Nephron progenitor cell (in vitro differentiated cells): ENCODE measurements at places on chromosomes 4 and X.

DNA sequence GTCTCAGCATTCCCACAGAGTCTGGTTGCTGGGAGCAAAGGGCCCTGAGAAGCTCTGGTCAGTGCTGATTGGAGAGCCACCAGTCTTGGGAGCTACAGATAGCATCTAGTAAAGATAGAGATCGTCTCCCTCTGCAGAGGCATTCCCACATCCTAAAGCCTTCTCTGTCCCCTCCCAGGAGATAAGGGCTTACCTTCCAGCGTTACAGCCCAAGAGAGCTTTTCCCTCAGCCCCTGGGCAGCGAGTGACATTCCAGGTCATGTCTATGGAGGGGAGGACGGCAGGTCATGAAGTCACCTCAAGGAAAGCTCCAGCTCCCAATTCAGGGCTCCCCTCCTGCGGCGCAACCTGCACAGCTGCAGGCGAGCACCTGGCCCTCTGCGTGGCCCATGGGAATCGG, 29.9 kb downstream of the CLDN34 start:
- DNase-seq, result no peak

GRCh38 chr4:126992910-126993309, 639.8 kb upstream of the INTU start:
- DNase-seq, result no peak

DNA sequence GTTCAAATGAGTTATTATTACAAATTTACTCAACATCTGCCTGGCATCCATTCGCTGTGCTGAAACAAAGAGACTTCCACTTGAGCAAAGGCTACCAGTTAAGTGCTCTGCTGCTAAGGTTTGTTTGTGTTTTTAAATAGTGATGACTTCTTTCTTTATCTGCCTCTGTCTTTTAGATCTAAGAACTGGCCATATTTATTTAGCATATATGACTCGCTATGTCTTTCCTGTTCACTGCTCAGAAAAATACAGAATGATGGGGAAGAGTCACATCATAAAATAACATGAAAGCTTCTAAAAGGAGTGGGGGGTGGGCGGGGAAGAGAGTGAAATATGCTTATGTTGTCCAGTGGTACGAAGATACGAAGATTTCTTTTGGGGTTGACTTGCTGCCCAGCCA, 322.2 kb downstream of the GPAT3 start:
- DNase-seq, result no peak

GRCh38 chr4:145218251-145218650, 37.9 kb upstream of the OTUD4 start:
- no peak for DNase-seq

DNA sequence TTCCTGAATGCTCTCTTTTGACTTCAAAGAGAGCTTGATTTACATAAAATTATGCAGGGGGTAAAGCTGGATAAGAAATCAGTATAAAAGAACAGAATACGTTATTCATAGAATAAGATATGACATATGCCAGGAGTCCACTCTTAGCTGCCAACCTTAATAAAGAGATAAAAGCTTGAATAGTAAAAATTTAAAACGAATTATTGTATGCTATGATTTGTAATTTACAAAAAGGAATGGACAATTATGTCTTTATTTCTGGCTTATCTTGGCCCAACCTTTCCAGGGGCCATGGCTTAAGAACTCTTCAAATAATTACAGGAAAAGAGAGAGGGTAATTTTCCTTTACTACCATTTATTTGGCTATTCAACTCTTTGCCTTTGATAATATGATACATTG, 192.2 kb upstream of the ITM2A start:
- no peak for DNase-seq

DNA sequence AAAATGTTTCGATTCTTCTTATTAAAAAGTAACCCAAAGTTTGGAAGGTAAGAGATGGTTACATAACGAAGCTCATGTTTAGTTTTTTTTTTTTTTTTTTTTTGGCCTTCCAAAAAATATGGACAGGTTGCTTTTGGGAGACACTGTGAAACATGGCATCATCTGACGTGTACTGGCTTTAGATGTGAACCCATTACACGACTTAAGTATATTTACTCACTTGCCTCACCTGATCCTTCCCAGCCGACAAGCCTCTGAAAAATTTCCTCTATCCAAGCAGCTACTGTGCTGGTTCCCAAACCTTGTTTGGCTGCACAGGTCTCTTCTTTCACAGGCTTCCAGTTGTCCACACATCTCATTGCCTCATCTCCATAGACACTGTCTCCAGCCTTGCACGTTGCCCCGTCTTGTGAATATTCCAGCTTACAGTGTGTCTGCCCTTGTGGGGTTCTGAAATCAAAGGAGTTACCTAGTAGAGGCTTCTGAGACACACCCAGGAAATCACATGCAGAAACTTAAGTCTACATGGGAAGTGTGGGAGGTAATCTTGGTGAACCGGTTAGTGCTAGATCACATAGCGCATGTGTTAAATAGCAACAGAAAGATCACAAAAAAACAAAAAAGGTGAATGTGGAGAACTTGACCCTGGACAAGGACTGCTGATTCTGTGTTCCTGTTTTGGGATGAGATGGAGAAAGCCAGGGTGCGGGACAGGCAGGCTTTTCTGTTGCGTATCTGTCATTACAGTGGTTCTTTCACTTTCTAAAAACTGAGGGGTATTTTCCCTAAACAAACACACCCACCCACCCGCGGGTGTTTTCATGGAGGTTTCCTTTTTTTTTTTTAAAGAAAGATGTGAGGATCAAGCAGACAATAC, 328.6 kb downstream of the ARHGAP10 start:
- DNase-seq, result no peak

- DNase-seq, result peak; percentile 12
These were observed 120.4 kb upstream of the SLC34A2 start for GRCh38 chr4:25535278-25535677.

DNA sequence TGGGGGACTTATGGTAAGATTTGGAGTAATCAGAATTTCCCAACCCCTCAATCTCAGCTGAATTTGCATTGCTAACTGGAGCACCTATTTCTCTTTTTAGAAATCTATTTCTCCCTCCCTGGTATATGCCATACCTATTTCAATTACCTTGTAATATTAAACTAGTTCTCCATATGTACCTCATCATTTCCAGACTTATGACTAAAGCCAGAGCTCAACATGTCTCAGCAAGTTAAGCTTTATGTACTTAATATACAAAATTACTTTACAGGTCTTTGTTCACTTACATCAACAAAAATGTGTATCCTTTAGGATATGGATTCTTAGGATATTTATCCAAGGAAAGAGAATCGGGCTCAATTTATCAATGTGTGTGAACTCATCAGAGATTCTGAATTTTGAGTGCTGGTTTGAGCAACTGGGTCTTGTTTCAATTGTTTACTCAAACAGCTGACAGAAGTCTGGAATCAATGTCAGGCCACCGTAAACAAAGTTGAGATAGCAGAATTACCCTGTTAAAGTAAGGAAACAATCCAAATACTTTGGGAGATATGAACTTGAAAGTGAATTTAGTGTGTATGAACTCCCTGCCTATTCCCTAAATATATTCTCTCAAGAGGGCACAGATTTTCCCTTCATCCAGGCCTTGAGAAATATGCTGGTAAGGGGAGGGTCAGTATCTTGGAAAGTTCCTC, 199.6 kb downstream of the VEGFC start:
- no peak for DNase-seq

DNA sequence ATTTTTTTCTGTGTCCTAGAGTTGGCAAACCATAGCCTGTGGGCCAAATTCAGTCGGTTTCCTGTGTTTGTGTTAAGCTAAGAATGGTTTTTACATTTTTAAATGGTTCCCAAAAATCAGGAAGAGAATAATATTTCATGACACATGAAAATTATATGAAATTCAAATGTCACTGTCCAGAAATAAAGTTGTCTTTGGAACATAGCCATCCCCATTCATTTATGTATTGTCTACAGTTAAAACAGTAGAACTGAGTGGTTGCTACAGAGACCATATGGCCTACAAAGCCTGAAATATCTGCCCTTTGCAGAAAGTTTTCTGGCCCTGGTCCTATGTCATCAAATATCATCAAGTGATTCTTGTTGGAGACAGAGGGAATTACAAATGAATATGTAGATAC, 15.5 kb downstream of the FRMPD4 start:
- DNase-seq, result no peak

DNA sequence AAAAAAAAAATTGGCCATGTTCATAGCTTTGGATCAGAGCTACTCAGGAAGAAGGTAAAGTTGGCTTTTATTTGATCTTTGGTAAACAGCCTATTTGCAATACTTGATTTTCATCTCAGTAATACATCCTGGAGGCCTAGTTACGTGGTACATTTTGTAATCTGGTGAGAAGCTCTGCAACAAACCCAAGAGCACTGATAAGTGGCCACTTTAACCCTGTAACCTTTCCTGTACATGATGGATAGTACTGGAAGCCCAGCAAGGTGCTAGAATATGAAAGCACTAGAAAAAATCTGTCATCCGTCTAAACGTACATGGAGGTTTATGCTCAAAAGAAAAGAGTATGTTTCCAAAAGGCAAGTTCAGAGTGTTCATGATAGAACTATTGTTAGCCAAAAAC, 88.3 kb upstream of the BMP2K start:
- DNase-seq, result no peak

DNA sequence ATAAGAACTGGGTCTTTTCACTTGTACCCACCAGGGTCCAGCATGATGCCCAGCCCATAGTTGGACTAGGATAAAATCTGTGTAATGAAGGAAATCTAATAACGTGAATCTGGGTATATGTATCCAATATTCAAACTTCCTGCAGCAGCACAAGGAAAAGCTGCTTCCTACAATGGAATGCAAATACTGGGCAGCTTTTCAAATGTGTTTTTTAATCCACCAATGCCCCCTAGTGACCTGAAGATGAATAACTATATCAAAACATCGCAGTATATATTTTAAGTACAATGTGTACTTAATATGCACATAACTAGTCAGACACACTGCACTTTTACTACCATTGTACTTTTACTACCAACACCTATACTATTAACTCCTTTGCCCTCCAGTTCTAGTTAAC, 5.3 kb downstream of the APOO start:
- DNase-seq, result no peak

- DNase-seq, result peak; percentile 90
These were observed 95.8 kb downstream of the DHX15 start for GRCh38 chr4:24488399-24489164.

- DNase-seq, result no peak
These were observed 199.5 kb upstream of the IGFBP7 start for GRCh38 chr4:57309658-57310057.

DNA sequence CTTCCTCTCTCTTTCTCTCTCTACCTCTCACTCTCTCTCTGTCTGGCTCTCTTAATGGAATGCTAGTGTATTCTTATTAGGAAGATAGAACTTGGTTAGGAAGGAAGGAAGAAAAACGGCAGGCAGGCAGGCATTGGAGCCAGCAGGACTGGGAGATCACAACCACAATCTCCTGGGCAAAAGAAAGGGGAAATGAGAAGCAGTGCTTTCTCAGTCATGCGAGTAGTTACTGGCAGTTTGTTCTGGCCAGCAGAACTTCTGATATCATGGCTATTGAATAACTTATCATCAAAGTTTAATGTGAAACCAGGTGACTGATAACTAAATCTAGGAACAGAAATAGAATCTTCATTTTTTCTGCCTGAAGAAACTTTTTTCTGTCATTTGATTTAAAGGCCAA, 60.9 kb upstream of the PAGE1 start:
- no peak for DNase-seq

DNA sequence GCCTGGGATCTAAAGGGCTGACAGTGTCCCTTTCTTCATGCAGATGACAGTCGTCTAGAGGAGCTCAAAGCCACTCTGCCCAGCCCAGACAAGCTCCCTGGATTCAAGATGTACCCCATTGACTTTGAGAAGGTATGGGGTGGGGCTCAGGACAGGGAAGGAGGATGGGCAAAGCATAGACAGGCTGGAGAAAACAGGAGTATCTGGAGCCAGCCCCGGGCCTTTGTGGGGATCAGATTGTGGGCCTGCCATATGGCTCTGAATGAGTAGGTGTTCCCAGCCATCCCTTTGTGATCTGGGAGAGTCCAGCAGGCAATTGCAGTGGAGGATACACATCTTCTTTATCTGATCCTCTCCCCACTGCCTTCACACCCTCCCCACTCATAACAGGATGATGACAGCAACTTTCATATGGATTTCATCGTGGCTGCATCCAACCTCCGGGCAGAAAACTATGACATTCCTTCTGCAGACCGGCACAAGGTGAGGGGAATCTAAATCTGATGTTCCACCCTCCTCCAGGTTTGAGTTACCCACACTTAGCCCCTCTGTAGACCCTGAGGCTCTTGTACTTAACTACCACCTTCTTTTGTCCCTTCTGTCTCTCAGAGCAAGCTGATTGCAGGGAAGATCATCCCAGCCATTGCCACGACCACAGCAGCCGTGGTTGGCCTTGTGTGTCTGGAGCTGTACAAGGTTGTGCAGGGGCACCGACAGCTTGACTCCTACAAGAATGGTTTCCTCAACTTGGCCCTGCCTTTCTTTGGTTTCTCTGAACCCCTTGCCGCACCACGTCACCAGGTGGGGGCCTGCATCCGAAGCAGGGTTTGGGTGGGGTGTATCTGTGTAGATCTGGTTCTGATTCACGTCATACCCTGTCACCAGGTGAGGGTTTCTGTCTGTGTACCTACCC, 5.8 kb upstream of the CDK16 start:
- no peak for DNase-seq

DNA sequence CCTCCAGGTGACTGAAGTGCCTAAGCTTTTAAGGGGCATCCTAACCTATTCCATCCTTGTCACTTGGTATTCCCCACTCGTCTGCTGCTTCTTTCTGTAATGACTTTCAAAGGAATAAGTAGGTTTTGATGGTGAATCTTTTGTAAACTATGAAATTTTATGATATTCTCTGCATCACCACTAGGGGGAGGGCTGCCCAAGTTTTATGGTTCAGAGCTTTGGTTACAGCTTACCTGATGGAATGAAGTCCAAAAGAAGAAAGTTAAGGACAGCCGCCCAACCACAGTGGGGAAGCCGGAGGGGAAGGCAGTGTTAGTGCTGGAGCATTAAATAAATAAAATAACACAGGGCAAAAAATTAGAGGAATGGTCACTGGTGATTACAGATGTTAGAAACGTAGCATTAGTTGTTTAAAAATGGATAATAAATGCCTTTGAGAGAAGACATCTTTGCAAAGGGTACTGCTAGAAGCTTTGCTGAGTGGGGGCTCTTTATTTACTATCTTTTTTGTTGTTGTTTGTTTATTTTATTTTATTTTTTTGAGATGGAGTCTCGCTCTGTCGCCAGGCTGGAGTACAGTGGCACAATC, 204.9 kb downstream of the GBA3 start:
- peak; percentile 48 for DNase-seq

GRCh38 chr4:107736924-107737448, 17.0 kb upstream of the PAPSS1 start:
- peak; percentile 69 for DNase-seq

DNA sequence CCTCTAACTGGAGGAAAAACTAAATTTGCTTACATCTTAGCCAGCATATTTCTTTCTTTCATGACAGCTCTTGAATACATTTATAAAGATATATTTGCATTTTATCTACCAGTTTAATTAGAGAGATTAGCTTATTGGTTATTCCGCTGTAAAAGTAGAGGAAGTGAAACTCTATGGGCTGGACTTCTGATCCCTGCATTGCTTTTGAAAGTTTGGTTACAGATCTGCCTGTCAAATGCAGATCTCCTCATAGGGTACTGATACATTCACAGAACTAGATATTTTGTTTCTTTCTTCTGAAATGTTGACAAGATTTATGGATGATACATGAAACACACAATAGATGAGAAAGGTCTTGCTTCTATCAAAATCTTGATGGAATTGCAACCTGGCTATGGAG, 581.4 kb upstream of the AADAT start:
- no peak for DNase-seq

- DNase-seq, result no peak
These were observed 7.0 kb downstream of the ADH1B start for GRCh38 chr4:99314211-99314610.
